ENCODE measurements at places on chromosomes 6 and 20.

DNA sequence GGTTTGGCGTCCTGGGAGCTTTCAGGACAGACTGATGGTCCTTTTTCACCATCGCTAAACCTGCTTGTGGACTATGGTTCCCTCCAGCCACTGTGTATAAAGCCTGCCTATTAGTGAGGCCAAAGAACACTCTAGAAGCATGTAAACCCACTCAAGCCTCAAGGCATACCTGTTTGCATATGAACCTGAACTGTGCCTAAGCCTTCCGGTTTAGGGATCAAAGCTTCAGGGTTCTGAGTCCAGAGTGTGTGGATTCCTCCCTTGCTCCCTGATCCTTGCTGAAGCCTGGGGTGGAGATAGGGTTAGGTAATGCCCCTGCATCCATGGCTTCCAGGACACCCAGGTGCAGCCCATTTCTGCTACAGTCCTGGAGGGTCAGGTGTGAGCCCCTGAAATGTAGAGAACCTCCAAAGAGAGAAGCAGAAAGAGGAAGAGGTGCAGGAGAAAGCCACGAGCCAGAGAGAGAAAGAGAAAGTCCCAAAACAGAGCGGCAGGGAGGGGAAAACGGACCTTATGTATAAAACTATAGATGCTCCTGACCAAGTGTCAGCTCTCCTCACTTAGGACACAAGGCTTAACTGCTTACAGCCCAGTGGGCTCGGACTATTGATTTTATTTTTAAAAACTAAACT lies 93.3 kb downstream of the SCML4 start:
- no peak for DNase-seq

DNA sequence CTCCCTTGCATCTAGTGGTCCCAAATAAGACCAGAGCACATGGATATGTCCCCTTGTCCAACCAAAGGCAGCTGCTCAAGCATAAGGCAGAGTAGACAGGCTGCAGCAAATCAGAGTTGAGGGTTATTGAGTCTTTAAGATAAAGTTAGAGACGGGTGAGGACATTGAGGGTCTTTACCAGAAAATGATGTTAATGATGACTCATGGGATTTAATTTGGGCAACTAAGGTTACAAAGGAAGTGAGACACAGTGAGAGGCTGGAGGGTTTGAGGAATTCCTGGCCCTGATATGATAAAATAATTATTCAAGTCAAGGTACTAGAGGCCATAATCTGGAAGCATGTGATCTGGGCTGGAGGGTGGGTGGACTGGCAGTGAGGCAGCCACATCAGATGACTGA lies 133.6 kb downstream of the ALDH8A1 start:
- DNase-seq, result no peak

DNA sequence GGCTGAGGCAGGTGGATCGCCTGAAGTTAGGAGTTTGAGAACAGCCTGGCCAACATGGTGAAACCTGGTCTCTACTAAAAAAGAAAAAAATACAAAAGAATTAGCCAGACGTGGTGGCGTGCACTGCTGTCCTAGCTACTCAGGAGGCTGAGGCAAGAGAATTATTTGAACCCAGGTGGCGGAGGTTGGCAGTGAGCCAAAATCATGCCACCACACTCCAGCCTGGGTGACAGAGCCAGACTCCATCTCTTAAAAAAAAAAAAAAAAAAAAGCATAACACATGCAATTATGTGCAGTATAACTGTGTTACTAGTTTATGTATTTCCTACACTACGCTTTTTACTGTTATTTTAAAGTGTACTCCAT lies 31.9 kb upstream of the FAM135A start:
- no peak for DNase-seq

DNA sequence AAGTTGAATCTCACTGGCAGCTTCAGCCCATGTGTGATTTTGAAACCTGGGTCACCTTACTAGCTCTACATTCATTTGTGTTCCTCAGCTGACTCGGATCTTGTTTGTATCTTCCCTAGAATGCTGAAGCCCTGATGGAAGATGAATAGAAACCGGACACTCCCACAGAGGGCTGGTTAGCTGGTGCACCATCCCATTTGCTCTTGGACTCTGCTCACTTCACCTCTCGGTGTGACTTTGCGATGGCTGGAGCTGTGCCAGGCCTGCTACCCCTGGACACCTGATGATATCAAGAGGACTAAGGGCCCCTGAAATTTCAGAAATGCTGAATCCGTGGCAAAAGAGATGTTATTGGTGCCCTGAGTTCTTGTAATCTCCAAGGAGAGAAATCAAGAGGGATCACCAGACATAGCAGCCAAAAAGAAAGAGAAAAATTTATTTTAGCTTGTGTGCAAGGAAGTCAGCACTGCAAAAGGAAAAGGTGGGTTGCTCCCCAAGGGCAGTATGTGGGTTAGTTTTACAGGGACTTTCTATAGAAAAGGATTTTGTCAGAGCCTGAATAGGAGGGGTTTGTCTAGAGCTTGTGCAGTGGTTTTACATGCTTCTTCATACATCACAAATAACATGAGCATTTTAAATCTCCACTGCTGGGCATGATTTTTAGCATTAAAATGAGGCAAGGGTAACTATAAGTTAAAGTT lies 426.3 kb upstream of the NOX3 start:
- no peak for DNase-seq

DNA sequence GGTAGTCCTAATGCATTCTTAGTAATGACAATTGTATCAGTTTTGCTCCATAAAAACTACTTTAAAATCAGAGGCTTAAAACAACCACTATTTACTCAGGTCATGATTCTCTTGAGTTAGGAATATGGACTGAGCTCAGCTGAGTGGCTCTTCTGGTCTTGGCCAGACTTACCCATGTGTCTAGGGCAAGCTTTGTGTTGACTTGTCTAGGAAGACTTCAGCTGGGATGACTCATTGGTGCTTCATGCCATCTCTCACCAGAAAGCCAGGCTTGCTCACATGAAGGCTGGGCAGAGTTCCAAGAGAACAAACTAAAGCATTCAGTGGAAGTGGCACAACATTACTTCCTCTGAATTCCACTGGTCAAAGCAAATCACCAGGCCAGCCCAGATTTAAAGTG lies 155.3 kb downstream of the DHX35 start:
- peak; percentile 80 for DNase-seq

GRCh38 chr20:17568972-17569521 lies 828 bp upstream of the DSTN start:
- no peak for DNase-seq

GRCh38 chr20:48926821-48927220 lies 5.3 kb downstream of the ARFGEF2 start:
- no peak for DNase-seq

GRCh38 chr6:20906945-20907344 lies 372.7 kb downstream of the CDKAL1 start:
- DNase-seq, result peak; percentile 92

DNA sequence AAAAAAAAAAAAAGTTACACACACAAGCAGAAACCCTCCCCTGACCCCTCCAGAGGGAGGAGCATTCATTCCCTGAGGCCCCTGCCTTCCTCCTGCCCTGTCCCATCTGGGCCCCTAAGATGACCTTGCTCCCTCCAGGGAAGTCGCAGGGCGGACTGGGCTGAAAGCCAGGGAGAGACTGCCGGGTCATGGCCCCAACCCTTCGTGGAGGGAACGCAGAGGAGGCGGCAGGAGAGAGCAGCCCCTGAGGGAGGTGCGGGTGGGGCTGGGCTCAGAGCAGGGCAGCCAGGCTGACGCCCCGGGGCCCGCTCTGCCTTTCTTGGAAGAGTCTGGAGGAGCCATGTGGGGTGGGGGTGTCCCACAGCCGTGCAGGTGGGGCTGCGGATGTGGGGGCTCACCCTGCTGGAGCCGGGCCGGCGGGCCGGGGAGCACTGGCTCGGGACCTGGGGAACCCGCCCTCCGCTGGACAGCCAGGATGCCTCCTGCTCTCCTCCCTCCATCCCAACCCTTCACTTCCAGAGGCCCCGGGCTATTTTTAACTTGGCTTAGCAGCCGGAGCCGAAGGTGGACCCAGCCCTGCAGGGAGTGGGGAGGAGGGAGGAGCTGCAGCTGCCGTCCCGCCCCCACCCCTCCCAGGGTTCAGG lies 15.0 kb upstream of the ABHD16B start:
- DNase-seq, result no peak

DNA sequence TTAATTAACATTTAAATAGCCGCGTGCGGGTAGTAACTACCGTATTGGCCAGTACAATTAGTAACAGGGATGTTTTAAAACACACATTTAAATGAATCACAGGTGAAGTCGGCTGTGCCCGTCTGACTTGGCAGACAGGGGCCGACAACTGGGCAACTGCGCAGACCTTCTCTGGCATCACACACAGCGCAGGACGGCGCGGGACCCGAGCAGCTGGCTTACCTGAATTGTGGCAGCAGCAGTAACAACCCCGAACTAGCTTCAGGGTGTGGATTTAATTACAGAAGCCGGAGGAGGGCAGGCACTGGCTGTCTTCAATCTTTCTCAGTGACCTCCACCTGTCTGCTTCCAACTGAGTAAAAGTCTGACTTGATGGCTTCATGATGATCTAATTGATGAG lies 91.7 kb downstream of the DACT2 start:
- no peak for DNase-seq

GRCh38 chr6:47106721-47107197 lies 64.6 kb upstream of the ADGRF1 start:
- DNase-seq, result no peak

DNA sequence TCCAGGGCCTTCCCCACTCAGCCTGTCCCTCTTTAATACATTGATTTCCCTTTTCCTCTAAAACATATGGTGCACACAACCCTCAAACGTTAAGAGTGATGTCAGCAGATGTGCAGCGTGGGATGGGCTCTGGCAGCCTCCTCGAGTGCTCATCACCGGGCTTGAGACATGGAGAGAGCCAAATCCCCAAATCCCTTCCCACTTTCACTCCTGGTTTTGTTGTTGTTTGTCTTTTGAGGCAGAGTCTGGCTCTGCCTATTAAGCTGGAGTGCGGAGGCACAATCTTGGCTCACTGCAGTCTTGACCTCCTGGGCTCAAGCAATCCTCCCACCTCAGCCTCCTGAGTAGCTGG lies 5.8 kb upstream of the PLTP start:
- DNase-seq, result no peak

GRCh38 chr20:62651285-62652021 lies 9.2 kb downstream of the SLCO4A1 start:
- DNase-seq, result peak; percentile 26

DNA sequence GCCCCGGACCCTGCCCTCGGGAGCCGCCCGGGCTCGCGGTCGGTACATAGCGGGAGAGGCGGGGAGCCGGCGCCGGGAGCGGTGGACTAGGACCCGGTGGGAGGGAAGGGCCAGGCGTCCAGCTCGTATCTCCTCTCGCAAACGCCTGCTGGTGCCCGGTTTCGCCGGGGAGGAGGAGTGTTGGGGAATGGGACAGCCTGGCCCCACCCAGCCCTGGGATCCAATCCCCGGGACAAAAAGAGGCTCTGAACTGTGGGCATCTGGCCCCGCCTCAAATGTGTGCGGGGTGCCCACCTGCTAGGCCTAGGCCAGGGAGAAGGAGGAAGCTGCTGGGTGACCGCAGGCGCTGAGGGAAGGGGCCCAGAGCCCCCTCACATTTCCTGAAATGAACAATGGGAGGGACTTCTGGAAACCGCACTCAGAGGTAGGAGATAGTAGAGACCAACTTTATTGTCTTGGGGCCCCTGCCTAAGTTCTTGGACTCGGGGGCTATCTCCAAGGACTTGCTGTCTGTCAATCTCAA lies at the start of gene KCNK17:
Gene KCNK17, minus strand, starts transcription at position 147 of the 523 bp plus-strand sequence. Its CDS starts 99 bp downstream, at position 48.
- DNase-seq, result peak; percentile 59

- DNase-seq, result no peak
Measured at GRCh38 chr6:15479761-15480160, 183.1 kb downstream of the DTNBP1 start.

DNA sequence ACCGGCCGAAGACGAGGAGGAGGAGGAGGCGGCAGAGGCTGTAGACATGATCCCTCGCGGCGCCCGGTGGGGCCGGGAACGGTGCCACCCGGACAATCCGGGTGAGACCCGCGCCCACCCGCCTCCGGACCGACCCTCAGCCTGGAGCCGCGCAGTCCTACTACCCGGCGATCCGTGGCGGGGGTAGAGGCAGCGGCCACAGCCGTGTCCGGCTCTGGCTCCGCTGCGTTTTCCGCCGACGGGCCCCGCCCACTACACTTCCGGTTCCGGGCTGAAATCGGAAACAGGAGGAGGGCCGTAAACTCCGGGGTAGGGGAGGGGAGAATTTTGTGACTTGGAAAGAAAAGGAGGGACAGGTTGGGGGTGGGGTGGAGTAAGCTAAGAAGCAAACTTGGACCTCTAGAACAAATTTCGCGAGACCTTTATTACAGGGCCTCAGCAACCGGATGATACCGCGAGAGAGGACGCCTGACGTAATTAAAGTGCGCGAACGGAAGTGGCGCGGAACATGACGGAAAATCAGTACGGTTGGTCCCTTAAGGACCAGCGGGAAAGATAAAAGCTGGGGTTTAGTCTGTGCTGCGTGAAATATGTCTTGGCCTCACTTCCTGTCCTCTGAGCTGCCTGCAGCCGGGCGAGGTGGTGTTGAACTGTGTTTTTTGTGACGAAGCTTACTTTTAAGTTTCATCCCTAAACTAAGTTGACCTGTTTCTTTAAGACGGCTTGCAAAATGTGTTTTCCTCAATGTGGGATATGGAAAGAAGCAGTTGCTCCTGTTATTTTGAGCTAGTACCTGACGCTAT lies at the start of gene MAP3K7:
Gene MAP3K7, minus strand, starts transcription at position 237 of the 803 bp plus-strand sequence. Its CDS starts 189 bp downstream, at position 48.
- DNase-seq, result peak; percentile 95

- no peak for DNase-seq
Measured at GRCh38 chr6:128507337-128508310, 12.8 kb downstream of the PTPRK start.

DNA sequence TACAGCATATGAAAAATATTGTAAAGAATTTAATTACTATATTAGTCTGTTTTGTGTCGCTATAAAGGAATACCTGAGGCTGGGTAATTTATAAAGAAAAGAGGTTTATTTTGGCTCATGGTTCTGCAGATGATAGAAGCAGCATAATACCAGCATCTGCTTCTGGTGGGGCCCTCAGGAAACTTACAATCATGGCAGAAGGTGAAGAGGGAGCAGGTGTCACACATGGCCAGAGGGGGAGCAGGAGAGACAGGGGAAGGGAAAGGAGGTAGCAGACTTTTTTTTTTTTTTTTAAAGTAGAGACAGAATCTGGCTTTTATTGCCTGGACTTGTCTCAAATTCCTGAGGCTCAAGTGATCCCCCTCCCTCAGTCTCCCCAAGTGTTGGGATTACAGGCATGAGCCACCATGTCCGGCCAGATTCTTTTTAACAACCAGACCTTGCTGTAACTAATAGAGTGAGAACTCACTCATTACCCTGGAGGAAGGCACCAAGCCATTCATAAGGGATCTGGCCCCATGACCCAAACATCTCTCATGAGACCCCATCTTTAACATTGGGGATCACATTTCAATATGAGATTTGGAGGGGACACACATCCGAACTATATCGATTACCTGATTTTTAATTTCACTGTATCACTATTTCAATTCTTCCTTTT lies 64.6 kb downstream of the MAN1A1 start:
- no peak for DNase-seq

Measured in MV-4-11 (cell line).